ENCODE measurements at places on chromosomes 5 and 9. TPM values are rescaled to one million over a fixed set of nuclear protein-coding genes. Genes with fewer than 3 reads are reported as not detected.
A peak's percentile ranks its signal among the peaks of the same experiment; 100 is the strongest.

DNA sequence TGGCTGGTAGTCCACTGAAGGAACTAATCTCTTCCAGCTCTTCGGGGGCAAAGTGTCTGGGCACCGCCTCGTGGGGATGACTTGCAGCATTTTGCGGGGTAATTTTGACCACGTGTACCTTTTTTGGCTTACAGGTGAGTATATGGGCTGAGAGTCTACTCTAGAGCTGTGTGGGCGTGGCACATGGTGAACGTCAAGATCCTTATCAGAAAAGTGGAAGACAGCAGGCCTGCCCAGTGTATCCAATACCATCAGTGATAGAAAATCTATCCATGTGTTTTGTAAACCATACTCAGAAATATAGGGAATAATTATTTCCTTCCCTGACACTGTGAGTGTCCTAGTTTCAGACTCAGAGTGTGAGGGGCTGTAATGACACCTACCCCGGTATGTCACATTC, 148.5 kb downstream of the SLIT3 start:
- H3K4me3 ChIP-seq: no peak overlapping the region
- no peak for DNase-seq
- H3K27me3 ChIP-seq: no peaks in the 10 kb centered on the region
- no peaks in the 10 kb centered on the region for H3K36me3 ChIP-seq

GRCh38 chr9:120698766-120699165, 15.5 kb downstream of the MEGF9 start:
- no peaks in the 10 kb centered on the region for H3K27me3 ChIP-seq
- H3K27ac ChIP-seq: no peak overlapping the region
- no peak for DNase-seq

DNA sequence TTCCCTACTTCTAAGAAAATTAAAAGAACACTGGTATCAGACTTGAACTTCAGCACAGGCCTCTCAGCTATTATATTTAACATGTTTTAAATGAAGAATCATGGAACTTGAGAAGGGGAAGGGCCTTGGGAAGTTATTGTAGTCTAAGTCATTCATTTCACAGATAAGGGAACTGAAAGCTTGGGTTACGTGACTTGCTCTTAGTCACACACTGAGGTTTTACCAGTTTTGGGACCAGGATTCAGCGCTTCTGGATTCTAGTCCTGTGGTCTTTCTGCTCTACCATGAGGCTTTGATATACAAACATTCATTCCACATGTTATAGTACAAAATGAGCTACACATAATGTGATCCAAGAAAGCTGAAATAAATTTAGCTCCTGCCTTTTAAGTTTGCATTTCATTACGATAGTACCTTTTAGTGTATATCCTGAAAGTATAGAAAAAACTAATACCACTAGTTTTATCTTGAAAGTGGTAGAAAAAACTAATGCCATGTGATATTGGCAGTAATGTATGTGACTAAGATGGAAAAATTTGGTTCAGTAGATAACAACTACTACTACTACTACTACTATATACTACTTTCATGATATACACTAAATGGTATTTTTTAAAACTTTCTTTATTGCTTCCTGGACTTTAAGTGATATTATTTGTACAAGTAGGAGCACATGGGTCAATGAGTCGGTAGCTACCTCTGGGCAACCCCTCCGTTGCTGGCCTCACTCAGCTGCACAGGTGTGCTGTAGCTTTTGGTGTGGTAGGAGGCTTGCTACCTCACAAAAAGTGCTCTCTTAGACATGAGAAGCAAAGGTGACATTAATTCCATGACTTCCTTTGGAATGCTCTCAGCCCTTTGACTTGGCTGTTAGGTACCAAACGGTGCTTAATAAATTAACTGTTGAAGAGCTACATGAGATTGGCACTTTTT, 40.7 kb downstream of the F2RL2 start:
- no peaks in the 10 kb centered on the region for H3K27me3 ChIP-seq
- H3K27ac ChIP-seq: no peak overlapping the region
- no peak overlapping the region for H3K4me3 ChIP-seq
- H3K36me3 ChIP-seq: no peaks in the 10 kb centered on the region
- no peak for DNase-seq

DNA sequence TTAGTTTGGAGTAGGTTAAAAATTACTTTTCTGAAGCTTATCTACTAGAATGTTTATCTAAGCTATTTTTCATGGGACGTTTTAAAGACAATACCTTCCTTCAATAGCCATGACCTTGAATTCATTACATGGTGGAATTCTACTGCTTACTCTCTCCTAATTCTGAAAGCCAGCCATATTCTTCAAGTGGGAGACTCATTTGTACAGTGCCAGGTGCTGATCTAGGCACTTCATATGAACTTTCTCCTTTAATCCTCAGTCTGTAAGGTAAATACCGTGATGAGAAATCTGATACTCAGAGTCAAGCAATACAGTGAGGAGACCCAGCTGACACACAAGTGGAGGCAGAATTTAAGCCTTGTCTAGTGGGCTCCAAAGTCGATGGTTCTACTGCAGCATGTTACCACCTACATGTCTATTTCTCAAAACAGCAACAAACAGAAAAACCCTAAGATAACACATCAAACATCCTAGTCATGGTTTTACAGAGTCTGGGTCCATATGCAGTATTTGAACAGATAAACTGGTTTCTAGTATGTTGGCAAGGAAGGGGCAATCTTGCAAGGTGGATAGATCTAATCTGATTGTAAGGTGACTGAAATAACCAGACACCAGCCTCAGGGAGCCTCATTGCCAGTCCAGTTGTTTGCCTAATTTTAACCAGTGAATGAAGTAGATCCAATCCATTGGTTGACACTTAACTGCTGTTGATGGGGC, 243.7 kb downstream of the PIK3R1 start:
- H3K27ac ChIP-seq: no peak overlapping the region
- no peaks in the 10 kb centered on the region for H3K27me3 ChIP-seq
- no peak overlapping the region for H3K4me3 ChIP-seq
- no peaks in the 10 kb centered on the region for H3K36me3 ChIP-seq
- H3K4me1 ChIP-seq: no peaks in the 10 kb centered on the region

GRCh38 chr5:95883185-95884016, 60.9 kb upstream of the GLRX start:
- H3K36me3 ChIP-seq: peaks cover 6% of the 10 kb centered on the region
- no peaks in the 10 kb centered on the region for H3K27me3 ChIP-seq
- H3K4me1 ChIP-seq: no peaks in the 10 kb centered on the region
- no peak for DNase-seq

GRCh38 chr9:83432104-83432627, 106.0 kb downstream of the FRMD3 start:
- peak; percentile 87 for DNase-seq
- H3K27ac ChIP-seq: peak overlapping the region; percentile 82
- no peaks in the 10 kb centered on the region for H3K27me3 ChIP-seq
- no peaks in the 10 kb centered on the region for H3K36me3 ChIP-seq

DNA sequence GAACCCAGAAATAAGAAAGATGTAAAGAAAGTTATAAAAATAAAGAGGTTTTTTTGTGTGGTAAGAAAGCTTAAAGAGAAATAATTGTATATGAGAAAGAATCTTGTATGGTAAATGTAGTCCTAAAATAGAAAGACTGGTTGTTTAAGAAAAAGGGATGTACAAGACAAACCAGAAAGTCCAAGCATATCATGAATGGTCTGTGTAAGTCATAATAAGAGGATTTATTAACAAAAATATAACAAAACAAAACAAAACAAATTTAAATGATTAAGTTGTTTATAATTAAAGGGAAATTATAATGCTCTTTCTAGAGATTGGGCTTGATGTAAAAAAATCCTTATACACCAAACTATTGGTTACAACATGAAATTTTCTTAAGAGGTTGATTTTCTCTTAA, 590.4 kb upstream of the PTGER4 start:
- no peak overlapping the region for H3K27ac ChIP-seq
- H3K36me3 ChIP-seq: no peaks in the 10 kb centered on the region
- H3K27me3 ChIP-seq: no peaks in the 10 kb centered on the region
- no peak for DNase-seq

DNA sequence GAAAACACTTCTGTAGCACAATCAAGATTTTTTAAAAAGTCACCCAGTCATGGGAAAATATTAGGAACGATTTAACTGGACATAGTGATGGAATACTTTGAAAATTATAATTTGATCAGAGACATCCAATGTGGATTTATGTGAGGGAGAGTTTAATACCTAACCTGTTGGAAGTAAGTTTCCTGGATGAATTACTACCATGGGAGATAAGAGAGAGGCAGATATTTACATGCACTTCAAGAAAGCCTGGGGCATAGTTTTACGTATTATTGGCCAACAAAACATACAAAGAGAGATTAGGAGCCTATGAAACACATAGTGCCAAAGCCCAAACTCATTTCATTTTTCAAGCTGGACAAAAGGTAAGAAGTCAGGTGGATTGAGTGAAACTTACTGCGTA, 336.8 kb downstream of the SLIT3 start:
- no peak overlapping the region for H3K4me3 ChIP-seq
- no peaks in the 10 kb centered on the region for H3K36me3 ChIP-seq
- H3K27ac ChIP-seq: no peak overlapping the region
- no peaks in the 10 kb centered on the region for H3K27me3 ChIP-seq
- H3K4me1 ChIP-seq: no peaks in the 10 kb centered on the region
- DNase-seq: no peak

DNA sequence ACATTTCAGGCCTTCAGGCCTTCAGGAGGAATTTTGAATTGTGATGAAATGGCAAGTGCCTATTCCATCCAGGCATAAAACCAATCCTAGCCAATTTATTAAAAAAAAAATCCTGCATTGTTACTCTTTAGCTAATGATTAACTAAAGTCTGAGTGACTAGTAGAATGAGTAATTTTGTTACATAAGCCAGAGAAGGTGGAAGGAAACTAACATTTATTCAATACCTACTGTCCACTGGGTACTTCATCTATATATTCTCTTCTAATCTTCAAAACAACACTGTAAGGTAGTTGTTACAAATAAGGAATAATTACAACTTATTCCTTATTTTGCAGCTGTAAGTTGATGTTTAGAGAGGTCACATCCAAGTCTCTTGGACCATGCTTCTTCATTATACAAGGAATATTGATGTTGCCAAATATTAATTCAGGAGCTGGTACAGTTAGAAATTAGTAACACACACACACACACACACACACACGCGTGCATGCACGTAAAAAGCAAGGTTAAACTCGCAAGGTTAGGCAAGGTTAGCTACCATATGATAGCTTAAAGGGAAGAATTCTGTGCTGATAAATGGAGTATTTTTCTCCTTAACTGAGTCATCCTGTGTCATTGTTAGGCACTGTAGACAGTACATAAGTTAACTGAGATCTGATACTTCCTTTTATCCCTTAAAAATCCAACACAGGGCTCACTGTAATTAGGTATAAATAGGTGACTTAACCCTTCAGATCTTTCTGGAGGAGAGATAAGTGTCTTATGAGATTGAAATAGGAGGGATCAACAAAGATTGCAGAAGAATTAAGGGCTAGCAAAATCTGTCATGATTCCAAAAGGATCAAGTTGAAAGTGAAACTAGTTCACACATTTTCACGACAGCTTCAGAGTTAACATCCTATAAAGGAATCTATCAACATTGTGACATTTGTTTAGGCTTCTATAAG, 596.9 kb downstream of the PDE4D start:
- H3K4me1 ChIP-seq: no peaks in the 10 kb centered on the region
- no peaks in the 10 kb centered on the region for H3K36me3 ChIP-seq
- H3K27me3 ChIP-seq: no peaks in the 10 kb centered on the region
- DNase-seq: no peak

GRCh38 chr5:139658501-139658927, 10.4 kb downstream of the CXXC5 start:
- H3K27me3 ChIP-seq: no peaks in the 10 kb centered on the region
- peak overlapping the region; percentile 37 for H3K27ac ChIP-seq
- no peaks in the 10 kb centered on the region for H3K36me3 ChIP-seq
- DNase-seq: no peak
- H3K4me1 ChIP-seq: peaks cover 41% of the 10 kb centered on the region
- no peak overlapping the region for H3K4me3 ChIP-seq

GRCh38 chr9:2367970-2368369, 253.6 kb upstream of the VLDLR start:
- no peak for DNase-seq
- no peak overlapping the region for H3K27ac ChIP-seq
- H3K4me1 ChIP-seq: no peaks in the 10 kb centered on the region
- H3K27me3 ChIP-seq: no peaks in the 10 kb centered on the region
- H3K4me3 ChIP-seq: no peak overlapping the region
- H3K36me3 ChIP-seq: no peaks in the 10 kb centered on the region

DNA sequence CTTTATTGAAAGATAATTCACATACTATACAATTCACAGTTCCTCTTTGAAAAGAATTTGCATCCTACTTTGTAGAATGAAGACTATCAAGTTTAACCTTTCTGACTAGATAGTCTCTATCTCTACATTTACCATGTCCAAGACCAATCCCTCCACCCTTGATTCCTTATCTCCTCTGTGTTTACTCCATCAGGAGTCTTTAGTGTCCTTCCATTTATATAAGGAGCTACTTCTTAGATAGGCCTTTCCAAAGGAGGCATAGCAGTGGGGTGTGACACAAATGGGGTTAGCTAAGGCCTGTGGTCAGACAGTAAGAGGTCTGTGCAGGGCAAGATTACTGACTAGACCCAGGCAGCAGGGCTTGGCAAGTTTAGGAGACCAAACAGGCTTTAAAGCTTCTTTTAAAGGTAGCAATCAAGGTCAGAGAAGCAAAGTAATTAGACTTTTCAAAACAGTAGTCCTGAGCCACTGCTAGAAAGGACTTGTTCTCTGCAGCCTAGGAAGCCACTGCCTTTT, 11.1 kb upstream of the DMXL1 start:
- no peak overlapping the region for H3K27ac ChIP-seq
- no peak overlapping the region for H3K4me3 ChIP-seq
- no peaks in the 10 kb centered on the region for H3K27me3 ChIP-seq
- peaks cover 7% of the 10 kb centered on the region for H3K4me1 ChIP-seq

The GLRA1 gene
- not detected for total RNA-seq

The FOXD4L6 gene
- not detected for total RNA-seq

- H3K4me3 ChIP-seq: no peak overlapping the region
- no peaks in the 10 kb centered on the region for H3K27me3 ChIP-seq
- H3K27ac ChIP-seq: no peak overlapping the region
- no peaks in the 10 kb centered on the region for H3K36me3 ChIP-seq
- no peaks in the 10 kb centered on the region for H3K4me1 ChIP-seq
These were observed 1092.0 kb downstream of the MAT2B start for GRCh38 chr5:164597293-164597900.

The CARTPT gene
- total RNA-seq: not detected

DNA sequence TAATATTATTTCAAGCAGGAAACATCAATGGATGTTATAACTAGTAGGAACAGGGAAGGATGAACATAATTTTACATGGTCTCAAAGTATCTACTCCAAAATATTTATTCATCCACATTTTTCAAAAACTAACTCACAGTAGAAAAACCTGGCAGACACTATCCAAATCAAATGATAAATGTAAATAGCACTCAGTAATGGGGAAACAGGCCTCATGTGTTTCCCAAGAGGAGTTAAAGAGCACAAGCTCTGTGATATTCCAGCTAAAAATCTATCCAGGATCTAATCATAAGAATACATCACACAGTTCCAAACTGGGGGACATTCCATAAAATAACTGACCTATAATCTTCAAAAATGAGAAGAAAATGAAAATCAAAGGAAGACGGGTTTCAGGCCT, 443.1 kb downstream of the ZNF608 start:
- no peak for DNase-seq
- H3K27me3 ChIP-seq: no peaks in the 10 kb centered on the region
- no peaks in the 10 kb centered on the region for H3K36me3 ChIP-seq
- H3K4me1 ChIP-seq: no peaks in the 10 kb centered on the region
- no peak overlapping the region for H3K27ac ChIP-seq
- H3K4me3 ChIP-seq: no peak overlapping the region

Data from Peyer's patch (tissue), 4 donors.